ENCODE measurements at places on chromosomes 11 and 22. TPM values are rescaled to one million over a fixed set of nuclear protein-coding genes. Genes with fewer than 3 reads are reported as not detected.

CECR2 gene
- total RNA-seq, result 0.37 TPM

CARD16 gene
- 5.2 TPM for total RNA-seq

OR8D1 gene
- total RNA-seq, result under 0.01 TPM

DBX1 gene
- not detected for total RNA-seq

PIWIL4 gene
- total RNA-seq, result 1.4 TPM

DNAL4 gene
- total RNA-seq, result 19.4 TPM

OPCML gene
- 0.22 TPM for total RNA-seq

APOA4 gene
- not detected for total RNA-seq

WBP2NL gene
- total RNA-seq, result 0.50 TPM

TRIM49 gene
- total RNA-seq, result not detected

BTBD18 gene
- total RNA-seq, result not detected

All from uterine smooth muscle cell (primary cell).